Islet precursor cell (in vitro differentiated cells): ENCODE measurements at places on chromosomes 2 and 18.

DNA sequence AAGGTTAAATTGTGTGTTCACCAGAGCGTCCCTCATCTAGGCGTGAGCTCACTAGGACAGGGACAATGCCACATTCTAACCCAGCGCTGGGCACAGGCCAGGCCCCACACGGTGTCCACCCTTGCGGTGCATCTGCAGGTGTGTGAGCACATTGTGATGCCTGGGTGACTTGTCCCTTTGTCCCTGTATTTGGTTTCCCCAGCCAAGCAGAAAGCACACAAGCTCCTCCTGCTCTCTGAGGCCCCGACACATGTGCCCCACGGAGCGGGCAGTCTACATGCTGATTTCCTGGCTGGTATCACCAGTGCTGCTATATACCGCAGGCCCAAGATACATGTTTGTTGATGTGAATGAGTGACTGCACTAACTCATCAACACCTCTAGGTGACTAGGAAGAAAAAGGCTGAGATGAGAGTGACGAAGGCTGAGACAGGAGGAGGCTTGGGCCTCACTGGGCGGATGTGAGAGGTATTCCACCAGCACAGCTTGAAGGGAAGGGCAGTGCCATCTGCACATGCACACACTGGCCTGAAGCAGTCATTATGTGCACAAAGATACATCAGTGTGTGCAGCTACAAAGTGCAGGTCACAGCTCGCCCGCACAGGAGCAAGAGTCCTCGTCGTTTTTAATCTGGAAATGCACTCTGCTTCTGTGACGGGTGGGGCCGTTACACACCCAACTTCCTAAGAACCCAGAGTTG, 205.9 kb downstream of the EIPR1 start:
- DNase-seq, result peak; percentile 36

GRCh38 chr2:70557171-70557838, 3.7 kb upstream of the TGFA start:
- DNase-seq, result no peak

- peak; percentile 62 for DNase-seq
These were observed 1.3 kb downstream of the TWIST2 start for GRCh38 chr2:238848976-238849853.

DNA sequence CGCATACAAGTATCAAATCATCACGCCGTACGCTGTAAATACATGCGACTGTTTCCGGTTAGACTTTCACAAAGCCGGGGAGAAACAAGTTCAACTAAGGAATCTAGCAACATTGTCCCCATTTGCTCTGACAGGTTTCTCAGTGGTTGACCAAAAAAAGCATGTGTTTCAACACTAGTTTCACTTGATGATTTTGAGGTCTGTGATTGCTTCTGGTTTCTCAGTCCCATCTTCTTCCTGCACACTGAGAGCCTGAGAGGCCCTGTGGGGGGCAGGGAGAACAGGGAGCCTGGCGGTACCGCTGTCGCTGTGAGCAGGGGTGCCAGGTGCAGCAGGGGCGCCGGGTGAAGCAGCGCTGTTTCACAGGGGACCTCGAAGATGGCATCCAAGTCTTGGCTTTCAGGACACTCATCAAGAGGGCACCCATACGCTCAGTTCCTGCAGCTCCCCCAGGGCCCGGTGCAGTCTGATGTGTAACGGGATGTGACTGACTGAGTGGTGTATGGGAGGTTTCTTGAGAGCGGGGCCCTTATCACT, 270.9 kb downstream of the TWIST2 start:
- DNase-seq, result no peak

- DNase-seq, result no peak
These were observed 2.9 kb downstream of the HOXD13 start for GRCh38 chr2:176095421-176095820.

GRCh38 chr2:10977003-10977402, 65.3 kb downstream of the KCNF1 start:
- no peak for DNase-seq

DNA sequence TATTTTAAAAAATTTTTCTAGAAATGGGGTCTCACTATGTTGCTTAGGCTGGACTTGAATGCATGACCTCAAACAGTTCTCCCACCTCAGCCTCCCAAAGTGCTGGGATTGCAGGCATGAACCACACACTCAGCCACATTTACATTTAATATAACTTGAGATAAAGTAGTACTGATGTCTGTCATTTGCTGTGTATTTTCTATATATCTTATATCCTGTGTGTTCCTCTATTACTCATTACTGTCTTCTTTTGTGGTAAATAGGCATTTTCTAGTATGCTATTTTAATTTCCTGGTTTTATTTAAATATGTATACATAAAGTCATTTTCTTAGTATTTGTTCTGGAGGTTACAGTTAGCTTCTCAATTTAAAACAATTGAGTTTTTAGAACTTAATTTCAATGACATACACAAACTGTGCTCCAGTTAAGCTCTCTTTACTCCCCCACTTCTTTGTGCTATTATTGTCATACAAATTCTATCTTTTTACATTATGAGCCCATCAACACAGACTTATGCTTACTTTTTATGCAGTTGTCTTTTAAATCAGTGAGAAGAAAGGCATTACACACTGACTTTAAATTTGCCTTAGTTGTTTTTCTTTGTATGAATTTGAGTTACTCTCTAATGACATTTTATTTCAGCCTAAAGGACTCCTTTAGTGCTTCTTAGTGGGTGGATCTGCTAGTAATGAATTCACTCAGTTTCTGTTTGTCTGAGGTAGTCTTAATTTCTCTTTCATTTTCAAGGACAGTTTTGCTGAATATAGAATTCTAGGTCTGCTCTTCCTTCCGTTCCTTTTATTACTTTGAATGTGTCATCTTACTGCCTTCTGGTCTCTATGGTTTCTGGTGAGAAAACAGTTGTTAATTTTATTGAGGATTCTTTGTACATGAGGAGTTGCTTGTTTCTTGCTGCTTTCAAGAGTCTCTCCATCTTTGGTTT, 6.2 kb upstream of the INPP4A start:
- DNase-seq, result no peak

DNA sequence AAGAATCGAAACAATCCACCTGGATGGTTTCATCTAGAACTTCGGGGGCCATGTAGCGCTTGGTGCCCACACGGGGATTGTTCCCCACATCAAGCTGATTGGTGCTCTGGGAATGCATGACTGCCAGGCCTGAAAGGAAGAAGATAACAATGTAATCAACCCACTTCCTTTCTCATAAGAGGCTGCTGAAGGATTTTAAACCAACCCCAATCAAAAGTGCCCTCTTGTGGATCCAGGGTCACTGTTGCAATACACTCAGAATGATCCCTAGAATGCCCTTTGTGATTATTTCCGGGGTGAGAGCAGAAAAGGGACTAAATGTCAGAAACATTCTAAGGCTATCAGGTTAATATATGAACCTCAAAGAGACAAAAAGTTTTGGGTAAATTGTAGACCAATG, 115.2 kb downstream of the ACVR1 start:
- no peak for DNase-seq

DNA sequence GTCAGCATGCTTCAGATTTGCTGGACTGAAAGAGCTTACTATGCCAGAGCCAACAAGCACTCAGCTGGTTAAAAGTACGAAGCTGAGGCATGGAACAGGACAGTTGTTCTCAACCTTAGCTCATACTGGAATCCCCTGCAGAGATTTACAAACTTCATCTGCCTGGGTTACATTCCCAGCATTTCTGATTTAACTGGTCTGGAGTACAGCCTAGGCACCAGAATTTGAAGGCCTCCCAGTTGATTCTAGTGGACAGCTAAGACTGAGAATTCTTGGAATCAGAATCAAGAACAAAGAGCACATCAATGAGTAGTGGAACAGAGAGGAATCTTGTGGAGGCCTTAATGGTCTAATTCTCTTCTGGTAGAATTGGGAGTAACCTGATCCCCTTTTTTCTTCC, 298.2 kb upstream of the NXPH2 start:
- no peak for DNase-seq

DNA sequence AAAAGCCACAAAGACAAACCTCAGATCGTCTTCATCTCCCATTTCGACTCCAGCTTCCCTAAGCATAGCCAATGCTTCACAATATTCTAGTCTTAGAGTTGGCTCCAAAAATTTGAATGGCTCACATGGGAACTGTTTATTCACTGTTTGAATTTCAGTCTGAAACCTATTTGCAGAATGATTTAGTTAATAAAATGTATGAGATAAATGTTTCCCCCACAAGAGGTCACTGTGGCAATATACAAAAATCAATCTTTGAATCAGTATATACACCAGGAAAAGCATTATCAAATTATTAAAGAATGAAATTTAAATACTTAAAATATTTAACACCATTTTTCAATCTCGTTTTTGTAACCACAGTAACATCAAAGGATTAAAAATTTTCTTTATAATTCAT, 40.0 kb upstream of the MCM6 start:
- DNase-seq, result no peak

DNA sequence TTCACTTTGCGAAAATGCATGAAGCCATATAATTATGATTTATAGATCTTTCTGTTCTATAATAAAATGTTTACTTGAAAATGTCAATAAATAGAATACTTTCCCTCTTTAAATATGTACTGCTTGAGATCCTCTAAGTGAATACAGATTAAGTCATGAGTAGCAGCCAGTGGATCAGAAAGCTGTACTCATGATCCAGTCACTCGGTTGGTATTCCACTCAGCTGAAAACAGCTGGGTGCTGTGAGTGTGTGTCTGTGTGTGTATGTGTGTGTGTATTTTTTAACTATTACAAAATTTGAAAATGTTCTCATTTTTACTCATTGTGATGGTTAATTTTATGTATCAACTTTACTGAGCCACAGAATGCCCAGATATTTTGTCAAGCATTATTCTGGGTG, 141.6 kb upstream of the CYP26B1 start:
- no peak for DNase-seq

GRCh38 chr2:199440118-199440517, 17.6 kb downstream of the SATB2 start:
- peak; percentile 68 for DNase-seq

DNA sequence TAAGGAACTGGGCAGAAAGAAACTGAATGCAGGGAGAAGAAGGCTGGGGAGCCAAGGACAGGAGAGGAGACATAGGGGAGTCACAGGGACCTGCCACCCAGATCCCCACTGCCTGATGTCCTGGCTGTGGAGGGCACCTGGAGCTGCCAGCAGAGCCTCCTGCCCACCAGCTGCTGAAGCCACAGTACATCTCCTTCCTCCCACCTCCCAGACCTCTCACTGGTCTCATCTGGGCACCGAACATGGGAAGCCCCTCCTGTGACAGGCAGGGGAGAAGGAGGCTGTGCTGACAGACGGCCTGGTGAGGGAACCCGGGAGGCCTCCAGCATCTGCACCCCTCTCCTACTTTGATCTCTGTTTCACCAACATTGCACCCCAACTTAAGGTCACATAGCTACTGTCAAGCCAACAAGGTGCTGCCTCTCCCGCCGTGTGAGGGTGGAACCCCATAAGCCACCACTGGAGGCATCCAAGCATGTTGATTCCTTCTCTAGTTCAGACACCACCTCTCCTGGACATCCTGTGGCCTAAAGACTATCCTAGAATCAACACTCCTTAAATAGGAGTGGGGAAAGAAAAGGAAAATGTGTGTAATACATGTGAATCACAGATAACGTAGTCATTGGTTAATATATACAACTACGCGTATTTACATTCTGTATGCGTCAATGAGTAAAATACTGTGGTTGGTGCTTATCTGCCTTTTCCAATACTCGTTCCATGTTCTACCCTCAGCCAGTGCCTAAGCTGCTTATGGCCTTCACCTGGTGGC, 3.5 kb upstream of the RNPEPL1 start:
- peak; percentile 35 for DNase-seq

DNA sequence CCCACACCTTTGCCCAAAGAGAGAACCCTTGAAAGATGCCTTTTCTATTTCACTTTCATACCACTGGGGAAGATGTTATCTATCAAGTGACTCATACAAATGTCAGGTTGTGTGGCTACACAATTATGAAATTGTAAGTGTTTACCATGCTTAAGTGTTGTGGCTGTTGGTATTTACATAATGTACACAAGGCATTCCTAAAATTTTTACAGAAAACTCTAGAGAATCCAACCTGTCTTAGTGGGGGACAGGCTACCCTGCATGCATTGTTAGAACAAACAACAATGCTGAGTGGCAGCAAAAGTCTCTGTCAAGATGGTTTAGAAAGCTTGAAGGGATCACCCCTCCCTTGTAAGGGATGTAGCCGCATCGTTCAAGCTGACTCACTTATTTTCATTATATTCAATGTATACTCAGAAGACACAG, 5.5 kb upstream of the MGAT4A start:
- DNase-seq, result no peak

GRCh38 chr2:38601463-38602135, 1.1 kb downstream of the HNRNPLL start:
- no peak for DNase-seq

- no peak for DNase-seq
These were observed 165.0 kb downstream of the ANKRD44 start for GRCh38 chr2:197145471-197146056.

GRCh38 chr18:12774982-12775381, 72.1 kb downstream of the PSMG2 start:
- DNase-seq, result no peak

DNA sequence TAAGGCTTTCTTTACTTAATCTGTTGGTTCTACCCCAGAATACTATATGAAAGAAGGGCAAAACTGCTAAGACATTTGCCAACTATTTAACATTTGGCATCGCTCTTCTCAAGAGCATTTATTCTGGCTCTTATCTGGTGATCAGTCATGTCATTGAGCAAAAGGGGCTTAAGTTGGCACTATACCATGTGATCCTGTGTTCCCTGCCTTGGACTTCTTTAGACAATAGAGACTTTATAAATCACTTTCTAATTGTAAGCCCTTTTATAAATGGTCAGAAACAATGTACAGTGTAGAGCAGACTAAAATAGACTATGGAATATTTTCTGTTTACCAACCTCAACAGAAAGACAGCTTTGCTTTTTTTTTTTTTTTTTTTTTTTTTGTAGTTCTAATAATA, 52.1 kb downstream of the GTF3C3 start:
- DNase-seq, result no peak
